ENCODE measurements at places on chromosomes 12 and 14. TPM values are rescaled to one million over a fixed set of nuclear protein-coding genes. Genes with fewer than 3 reads are reported as not detected.

Gene MYO1H
- 0.31 TPM for total RNA-seq

Gene LYZ
- total RNA-seq = 2.2 TPM

Gene COCH
- 36.9 TPM for total RNA-seq

Gene AJUBA
- 4.7 TPM for total RNA-seq

Gene GLIPR1L1
- total RNA-seq = not detected

Gene LMNTD1
- total RNA-seq = not detected

Gene HELB
- 13.8 TPM for total RNA-seq

Gene MANSC4
- 0.63 TPM for total RNA-seq

Gene HHIPL1
- total RNA-seq = 9.4 TPM

Gene IL31
- total RNA-seq = not detected

Gene CGRRF1
- 13.1 TPM for total RNA-seq

Gene ANKRD33
- total RNA-seq = not detected

Gene RTL1
- not detected for total RNA-seq

Gene MYL2
- total RNA-seq = not detected

All from parietal lobe (tissue), 2 donors.